Right atrium auricular region (tissue), 2 donors: ENCODE measurements at places on chromosomes 12 and 14. TPM values are rescaled to one million over a fixed set of nuclear protein-coding genes. Genes with fewer than 3 reads are reported as not detected.

The PPP4R4 gene
- 0.22 TPM for total RNA-seq

DNA sequence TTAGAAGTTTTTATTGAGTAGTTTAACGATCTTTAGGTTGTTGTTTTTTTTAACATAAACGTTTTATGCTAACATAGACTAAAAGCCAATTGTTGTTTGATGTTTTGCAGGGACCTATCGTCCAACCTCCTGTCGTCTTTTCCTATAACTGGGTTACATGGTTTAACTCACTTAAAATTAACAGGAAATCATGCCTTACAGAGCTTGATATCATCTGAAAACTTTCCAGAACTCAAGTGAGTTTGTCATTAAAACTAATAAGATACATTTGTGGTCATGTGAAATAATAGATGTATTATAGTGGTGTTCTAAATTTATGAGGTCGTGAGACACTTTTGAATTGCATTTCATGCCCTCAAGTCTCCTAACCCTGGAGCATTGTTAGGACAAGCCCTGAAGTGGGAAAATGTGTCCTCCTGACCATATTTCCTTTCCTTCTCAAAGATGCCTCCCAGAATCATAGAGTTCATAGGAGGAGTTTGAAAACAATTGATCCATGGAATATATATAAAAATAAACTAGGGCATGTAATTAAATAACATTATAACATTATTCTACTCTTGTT is 84.9 kb downstream of the ZFC3H1 start:
- no peaks in the 10 kb centered on the region for H3K36me3 ChIP-seq
- no peaks in the 10 kb centered on the region for H3K4me1 ChIP-seq

The DERA gene
- 20.8 TPM for total RNA-seq

DNA sequence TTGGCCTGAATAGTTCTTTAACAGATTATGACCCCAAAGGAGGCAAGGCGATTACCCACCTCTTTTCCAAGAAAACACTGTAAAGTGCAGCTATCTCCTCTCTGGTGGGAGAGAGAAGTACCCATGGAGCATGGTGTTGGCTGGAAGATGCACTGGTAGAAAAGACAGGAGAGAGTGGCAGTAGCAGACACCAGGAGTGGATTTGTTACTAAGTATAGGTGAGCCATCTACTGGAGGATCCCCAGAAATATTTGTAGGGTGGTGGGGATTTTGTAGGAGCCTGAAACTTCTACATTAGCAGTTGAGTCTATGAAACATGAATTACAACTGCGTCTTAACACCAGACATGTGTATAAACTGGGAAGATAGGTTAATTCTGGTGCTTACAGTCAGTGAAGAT is 148.0 kb downstream of the SLC38A4 start:
- H3K27ac ChIP-seq = no peak overlapping the region
- H3K4me1 ChIP-seq = no peaks in the 10 kb centered on the region
- H3K27me3 ChIP-seq = no peaks in the 10 kb centered on the region
- H3K36me3 ChIP-seq = no peaks in the 10 kb centered on the region

The PRH1 gene
- 13.1 TPM for total RNA-seq

DNA sequence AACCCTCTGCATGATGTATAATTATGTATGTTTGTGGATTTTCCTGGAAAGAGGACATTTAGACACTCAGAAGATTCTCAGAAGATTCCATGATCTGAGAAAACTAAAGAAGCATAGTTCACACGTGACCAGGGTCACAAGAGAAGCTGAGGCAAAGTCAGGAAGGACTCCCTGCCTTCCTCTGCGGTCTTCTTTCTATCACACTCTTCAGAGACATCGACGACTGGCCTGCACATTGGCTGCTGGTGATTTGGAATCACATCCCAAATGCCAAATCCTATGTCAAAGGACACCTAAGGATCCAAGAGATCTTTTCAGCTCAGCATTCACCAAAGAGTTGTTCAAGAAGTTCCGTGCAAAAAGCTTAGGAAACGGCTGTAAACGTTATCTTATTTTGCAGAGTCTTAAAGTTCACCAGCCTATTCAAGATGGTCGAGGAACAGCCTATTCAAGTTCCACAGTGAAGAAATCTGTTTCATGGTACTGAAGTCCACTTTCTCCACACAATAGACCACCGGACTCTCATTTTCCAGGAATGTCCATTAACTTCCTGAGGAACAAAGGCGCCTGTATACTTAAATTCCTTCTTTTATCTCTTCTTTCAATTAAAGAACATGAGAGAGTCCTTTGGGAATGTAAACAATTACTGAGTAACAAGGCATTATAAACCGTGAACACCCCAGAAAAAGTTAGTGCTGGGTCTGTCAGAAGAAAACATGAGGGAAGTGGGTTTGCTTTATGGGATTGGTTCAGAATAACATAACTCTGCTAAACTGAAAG is 42.1 kb downstream of the IGF1 start:
- H3K27me3 ChIP-seq = no peaks in the 10 kb centered on the region
- no peaks in the 10 kb centered on the region for H3K36me3 ChIP-seq
- no peak overlapping the region for H3K27ac ChIP-seq
- DNase-seq = no peak
- no peaks in the 10 kb centered on the region for H3K4me1 ChIP-seq

DNA sequence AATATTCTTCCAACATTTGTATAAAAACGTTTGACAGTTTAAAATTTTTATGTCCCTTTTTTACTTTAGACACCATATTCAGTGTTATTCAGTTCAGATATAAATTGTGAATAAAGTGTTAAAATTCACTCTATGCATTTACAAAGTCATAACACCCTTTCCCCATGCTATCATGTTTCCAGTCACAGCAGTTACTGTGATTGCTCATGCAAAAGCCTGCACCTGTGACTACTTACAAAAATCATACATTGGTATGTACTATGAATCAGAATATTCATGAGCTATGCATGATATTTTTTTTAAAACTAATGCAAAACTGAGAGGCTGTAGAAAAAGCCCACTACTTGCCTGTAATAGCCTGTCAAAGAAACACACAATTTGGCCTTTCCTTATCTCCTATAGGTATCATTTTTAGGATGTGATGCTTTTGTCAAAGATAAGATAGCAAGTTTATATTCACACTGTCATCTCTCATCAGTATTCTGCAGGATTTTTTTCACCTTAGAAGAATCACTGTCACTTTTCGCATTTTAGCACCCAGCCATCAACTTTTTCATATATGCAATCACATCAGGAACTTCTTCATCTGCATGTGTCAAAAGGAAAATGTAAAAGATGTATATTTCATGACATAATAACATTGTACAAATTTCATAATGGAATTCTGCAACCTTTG is 443.2 kb downstream of the C12orf50 start:
- DNase-seq = no peak
- H3K27me3 ChIP-seq = no peaks in the 10 kb centered on the region
- H3K36me3 ChIP-seq = no peaks in the 10 kb centered on the region
- H3K27ac ChIP-seq = no peak overlapping the region

DNA sequence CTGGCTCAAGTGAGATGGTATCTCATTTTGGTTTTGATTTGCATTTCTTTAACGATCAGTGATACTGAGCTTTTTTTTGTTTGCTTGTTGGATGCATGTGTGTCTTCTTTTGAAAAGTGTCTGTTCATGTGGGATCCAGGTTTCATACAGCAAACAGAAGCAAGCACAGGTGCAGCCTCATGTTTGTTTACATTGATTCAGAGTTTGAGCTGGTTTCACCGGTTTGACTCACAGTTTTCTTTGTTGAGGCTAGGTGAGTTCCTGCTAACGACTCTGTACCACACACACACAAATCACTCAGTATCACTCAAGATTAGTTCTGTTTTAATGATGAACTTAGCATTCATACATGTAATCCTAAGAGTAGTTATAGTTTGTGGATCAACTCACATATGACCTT is 3.7 kb downstream of the OR10G2 start:
- no peak overlapping the region for H3K27ac ChIP-seq
- no peak for DNase-seq
- H3K4me1 ChIP-seq = no peaks in the 10 kb centered on the region

The CLEC9A gene
- not detected for total RNA-seq

The MEG3 gene
- 9.5 TPM for total RNA-seq

- H3K4me3 ChIP-seq = no peak overlapping the region
Observed at GRCh38 chr14:94767321-94767878, 2.5 kb downstream of the GSC start.

The CLEC14A gene
- 63.0 TPM for total RNA-seq

- no peaks in the 10 kb centered on the region for H3K36me3 ChIP-seq
- H3K27me3 ChIP-seq = no peaks in the 10 kb centered on the region
- no peaks in the 10 kb centered on the region for H3K4me1 ChIP-seq
- no peak overlapping the region for H3K4me3 ChIP-seq
- H3K27ac ChIP-seq = no peak overlapping the region
Observed at GRCh38 chr14:55715889-55716288, 135.9 kb downstream of the KTN1 start.

- no peaks in the 10 kb centered on the region for H3K27me3 ChIP-seq
- H3K4me3 ChIP-seq = no peak overlapping the region
- no peaks in the 10 kb centered on the region for H3K36me3 ChIP-seq
- DNase-seq = no peak
Observed at GRCh38 chr12:60240891-60241290, 645.1 kb downstream of the SLC16A7 start.

DNA sequence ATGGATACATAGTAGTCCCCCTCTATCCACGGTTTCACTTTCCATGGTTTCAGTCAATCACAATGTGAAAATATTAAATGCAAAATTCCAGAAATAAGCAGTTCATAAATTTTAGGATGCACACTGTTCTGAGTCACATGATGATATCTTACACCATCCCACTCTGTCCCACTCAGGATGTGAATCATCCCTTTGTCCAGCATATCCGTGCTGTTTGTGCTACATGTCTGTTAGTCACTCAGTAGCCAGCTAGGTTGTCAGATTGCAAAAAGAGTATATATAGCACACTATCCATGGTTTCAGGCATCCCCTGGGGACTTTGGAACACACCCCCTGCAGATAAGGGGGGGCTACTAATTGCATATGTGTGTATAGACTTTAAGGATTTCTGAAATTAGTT is 8.1 kb upstream of the NAA30 start:
- no peak for DNase-seq
- H3K27me3 ChIP-seq = no peaks in the 10 kb centered on the region
- H3K36me3 ChIP-seq = no peaks in the 10 kb centered on the region
- no peak overlapping the region for H3K4me3 ChIP-seq
- no peaks in the 10 kb centered on the region for H3K4me1 ChIP-seq

- H3K4me1 ChIP-seq = no peaks in the 10 kb centered on the region
- H3K36me3 ChIP-seq = no peaks in the 10 kb centered on the region
- H3K4me3 ChIP-seq = no peak overlapping the region
- DNase-seq = no peak
- no peaks in the 10 kb centered on the region for H3K27me3 ChIP-seq
- no peak overlapping the region for H3K27ac ChIP-seq
Observed at GRCh38 chr12:102567031-102567985, 86.9 kb upstream of the IGF1 start.

The NINJ2 gene
- 8.8 TPM for total RNA-seq

- no peak overlapping the region for H3K4me3 ChIP-seq
- no peaks in the 10 kb centered on the region for H3K4me1 ChIP-seq
- no peaks in the 10 kb centered on the region for H3K27me3 ChIP-seq
Observed at GRCh38 chr14:35883677-35884293, 57.6 kb downstream of the BRMS1L start.

- H3K4me1 ChIP-seq = no peaks in the 10 kb centered on the region
- no peak overlapping the region for H3K4me3 ChIP-seq
- no peaks in the 10 kb centered on the region for H3K27me3 ChIP-seq
- no peak overlapping the region for H3K27ac ChIP-seq
- H3K36me3 ChIP-seq = no peaks in the 10 kb centered on the region
Observed at GRCh38 chr12:75120311-75120711, 89.3 kb downstream of the KCNC2 start.

GRCh38 chr12:46790066-46790465 is 35.7 kb downstream of the SLC38A4 start:
- no peak for DNase-seq
- H3K4me3 ChIP-seq = no peak overlapping the region
- no peak overlapping the region for H3K27ac ChIP-seq
- no peaks in the 10 kb centered on the region for H3K36me3 ChIP-seq
- H3K4me1 ChIP-seq = no peaks in the 10 kb centered on the region
- H3K27me3 ChIP-seq = no peaks in the 10 kb centered on the region

- H3K27me3 ChIP-seq = no peaks in the 10 kb centered on the region
- peak overlapping the region; percentile 81 for H3K27ac ChIP-seq
Observed at GRCh38 chr12:124327362-124328043, 32.6 kb downstream of the RFLNA start.

- no peaks in the 10 kb centered on the region for H3K36me3 ChIP-seq
- H3K4me3 ChIP-seq = no peak overlapping the region
- DNase-seq = no peak
- H3K4me1 ChIP-seq = no peaks in the 10 kb centered on the region
- H3K27ac ChIP-seq = no peak overlapping the region
Observed at GRCh38 chr14:57659052-57659451, 165.4 kb upstream of the CCDC198 start.

DNA sequence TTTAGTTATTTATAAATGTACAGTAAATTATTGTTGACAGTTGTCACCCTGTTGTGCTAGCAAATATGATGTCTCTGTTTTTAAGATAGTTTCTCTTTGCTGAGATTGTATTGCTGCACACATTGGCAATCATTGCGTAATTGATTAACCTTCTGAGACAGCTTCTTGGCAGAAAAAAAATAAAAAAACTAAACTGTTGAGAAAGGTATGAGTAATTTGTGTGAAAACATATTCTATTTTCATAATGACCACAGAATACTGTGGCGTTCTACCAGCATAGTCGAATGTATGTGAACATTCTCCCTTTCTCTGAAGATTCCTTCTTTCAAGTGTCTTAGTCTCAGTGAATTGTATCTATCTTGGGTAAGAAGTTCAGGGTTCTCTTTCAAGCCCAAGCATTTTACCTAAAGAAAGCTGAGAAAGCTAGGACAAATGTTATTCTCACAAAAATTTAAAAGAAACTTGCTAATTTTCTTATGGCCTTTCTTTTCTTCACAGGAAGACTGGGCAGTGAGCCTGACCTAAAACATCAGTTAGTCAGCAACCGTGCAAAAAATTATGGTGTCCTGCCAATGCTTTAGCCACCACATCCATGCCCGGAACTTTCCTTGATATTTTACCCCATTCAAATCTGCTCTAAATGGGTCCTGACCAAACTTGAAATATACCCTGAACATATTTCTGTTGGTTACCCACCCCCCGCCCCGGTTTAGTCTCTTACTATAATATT is 69.0 kb upstream of the REP15 start:
- no peaks in the 10 kb centered on the region for H3K27me3 ChIP-seq
- H3K4me1 ChIP-seq = peaks cover 35% of the 10 kb centered on the region
- no peak overlapping the region for H3K4me3 ChIP-seq

DNA sequence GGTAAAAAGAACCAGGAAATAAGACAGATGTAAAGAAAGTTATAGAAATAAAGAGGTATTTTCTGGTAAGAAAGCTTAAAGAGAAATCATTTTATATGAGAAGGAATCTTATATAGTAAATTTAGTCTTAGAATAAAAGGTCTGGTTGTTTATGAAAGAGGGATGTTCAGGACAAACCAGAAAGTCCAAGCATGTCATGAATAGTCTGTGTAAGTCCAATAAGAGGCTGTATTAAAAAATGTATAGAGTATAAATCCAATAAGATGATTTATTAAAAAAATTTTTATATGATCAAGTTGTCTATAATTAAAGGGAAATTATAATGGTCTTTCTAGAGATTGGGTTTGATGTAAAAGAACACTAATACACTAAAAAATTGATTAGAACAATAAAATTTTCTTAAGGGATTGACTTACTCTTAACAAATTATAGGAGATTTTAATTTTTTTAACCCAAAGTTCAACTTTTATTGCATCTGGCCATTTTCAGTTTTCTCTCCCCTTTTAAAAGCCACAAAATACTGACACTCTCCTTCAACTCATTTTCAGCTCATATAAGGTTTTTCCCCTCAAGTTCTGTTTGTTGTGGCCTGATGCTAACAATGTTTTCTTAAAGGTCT is 35.1 kb downstream of the ST8SIA1 start:
- H3K4me3 ChIP-seq = no peak overlapping the region
- H3K27ac ChIP-seq = no peak overlapping the region
- H3K27me3 ChIP-seq = no peaks in the 10 kb centered on the region
- H3K36me3 ChIP-seq = no peaks in the 10 kb centered on the region
- no peak for DNase-seq
- H3K4me1 ChIP-seq = no peaks in the 10 kb centered on the region
